Activated CD8-positive, alpha-beta T cell treated with anti-CD3 and anti-CD28 coated beads for 36 hours (primary cell): ENCODE measurements at places on chromosomes 1 and 21.

DNA sequence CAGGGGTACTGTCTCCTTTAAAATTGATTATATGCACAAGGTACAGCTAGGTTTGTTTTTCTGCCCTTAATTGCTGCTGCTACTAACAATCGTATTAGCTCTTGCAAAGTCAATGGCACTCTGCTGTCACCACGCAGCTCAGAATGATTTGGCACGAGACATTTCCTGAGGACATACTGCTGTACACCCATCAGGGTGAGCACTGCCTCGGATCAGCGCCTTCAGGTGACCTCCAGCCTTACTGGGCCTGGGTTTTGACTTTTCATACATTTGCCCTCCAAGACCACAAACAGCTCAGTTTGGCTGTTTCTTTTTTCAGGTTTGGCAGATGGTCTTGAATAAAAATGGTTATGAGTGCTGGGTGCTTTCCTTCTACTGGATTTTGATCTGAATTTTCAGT, 110.9 kb downstream of the NTPCR start:
- no peak for DNase-seq

- peak; percentile 17 for DNase-seq
Observed at GRCh38 chr1:229848752-229849677, 218.0 kb upstream of the GALNT2 start.

DNA sequence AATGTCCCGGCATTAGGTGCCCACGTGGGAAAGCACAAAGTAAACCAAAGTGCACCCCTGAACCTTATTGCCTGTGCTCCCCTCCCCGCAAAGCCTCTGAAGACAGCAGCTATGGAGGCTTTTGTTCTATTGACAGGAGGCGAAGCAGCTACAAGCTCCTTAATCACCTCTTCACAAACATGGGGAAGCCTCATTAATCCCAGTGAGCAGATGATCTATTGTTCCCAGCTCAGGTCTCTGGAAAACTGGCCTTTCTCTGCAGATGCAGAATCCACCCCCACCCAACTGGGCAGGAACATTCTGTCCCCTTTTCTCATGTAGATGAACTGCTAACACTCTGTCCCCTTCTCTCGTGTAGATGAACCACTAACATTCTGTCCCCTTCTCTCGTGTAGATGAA, 190.5 kb upstream of the CSF3R start:
- DNase-seq: no peak

GRCh38 chr1:200869376-200869752, 3.4 kb upstream of the GPR25 start:
- DNase-seq: no peak
